Spinal cord (tissue), 10 donors: ENCODE measurements at places on chromosomes 12 and 14. TPM values are rescaled to one million over a fixed set of nuclear protein-coding genes. Genes with fewer than 3 reads are reported as not detected.

DNA sequence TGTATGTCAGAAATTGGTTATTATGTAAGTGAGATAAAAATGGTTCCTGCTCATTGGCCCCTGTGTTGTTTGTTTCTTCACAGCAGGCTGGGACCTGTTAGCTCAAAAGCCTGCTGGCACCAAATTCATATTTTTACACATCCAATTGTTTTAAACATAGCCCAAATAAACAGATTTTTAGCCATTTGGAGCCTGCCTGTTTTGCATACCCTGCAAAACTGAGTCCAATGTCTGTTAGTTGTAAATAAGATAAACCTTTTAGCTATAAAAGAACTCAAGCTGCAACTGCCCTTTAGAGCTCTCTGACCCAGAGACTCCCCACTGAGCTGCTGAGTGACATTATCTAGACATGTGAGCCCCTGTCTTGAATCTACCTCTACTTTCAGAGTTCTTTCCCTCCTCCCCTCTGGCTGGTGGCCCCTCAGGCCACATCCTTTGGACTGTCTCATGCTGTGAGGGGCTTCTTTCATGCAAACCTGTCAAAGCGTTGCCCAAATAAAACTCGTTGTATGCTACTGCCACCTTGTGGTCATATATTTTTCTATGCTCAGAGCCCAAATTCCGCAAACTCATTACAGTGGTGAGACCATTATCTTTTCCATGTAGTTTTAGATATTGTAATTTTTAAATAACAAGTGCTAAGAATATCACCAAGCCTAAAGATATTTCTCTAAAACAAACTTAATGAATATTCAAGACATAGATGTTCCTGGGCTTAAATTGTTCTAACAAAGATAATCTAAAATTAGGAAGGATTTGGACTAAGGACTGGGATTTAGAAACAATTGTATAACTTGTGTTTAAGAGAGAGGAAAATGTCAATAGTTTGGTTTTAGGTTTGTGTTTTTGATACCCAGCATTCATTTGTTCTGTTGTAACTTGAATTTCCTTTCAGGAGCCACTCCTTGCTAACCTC is 337.9 kb downstream of the AACS start:
- H3K27ac ChIP-seq = no peak overlapping the region
- no peaks in the 10 kb centered on the region for H3K27me3 ChIP-seq
- no peaks in the 10 kb centered on the region for H3K4me1 ChIP-seq

GRCh38 chr14:77808250-77808649 is 8.3 kb downstream of the ADCK1 start:
- H3K27ac ChIP-seq = no peak overlapping the region
- no peaks in the 10 kb centered on the region for H3K36me3 ChIP-seq
- DNase-seq = no peak

DNA sequence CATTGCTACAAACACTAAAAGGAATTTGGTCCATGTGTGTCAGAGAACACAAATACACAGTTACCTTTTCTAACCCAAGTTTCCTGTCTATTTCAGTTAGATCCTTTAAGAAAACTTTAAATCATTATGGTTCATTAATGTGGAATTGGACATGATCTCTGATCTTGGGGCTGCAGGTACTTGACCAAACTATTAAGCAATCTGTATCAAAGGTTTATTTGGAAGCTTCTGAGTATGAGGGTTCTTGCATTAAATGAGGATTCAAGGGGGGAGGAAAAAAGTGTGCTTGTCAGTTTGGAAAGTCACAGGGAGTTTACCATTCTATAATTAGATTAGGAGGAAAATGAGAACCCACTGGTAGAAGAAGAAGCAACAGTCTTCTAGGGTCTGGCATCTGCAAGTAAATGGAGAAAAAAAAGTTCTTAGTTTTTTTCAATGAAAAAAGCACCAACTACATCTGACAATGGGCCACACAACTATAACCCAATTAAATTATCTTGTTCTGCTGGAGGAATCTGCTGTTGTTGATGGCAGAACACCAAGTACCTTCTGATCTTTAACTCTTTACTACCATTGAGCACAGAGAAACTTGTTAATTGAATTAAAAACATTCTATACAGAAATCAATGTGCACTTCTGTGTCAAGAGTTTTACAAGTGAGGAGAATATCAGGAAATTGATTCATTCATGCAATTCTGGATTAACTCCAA is 17.5 kb downstream of the GTSF1 start:
- no peak for DNase-seq
- no peaks in the 10 kb centered on the region for H3K4me1 ChIP-seq
- no peaks in the 10 kb centered on the region for H3K36me3 ChIP-seq
- no peak overlapping the region for H3K27ac ChIP-seq
- H3K4me3 ChIP-seq = no peak overlapping the region
- no peaks in the 10 kb centered on the region for H3K27me3 ChIP-seq

DNA sequence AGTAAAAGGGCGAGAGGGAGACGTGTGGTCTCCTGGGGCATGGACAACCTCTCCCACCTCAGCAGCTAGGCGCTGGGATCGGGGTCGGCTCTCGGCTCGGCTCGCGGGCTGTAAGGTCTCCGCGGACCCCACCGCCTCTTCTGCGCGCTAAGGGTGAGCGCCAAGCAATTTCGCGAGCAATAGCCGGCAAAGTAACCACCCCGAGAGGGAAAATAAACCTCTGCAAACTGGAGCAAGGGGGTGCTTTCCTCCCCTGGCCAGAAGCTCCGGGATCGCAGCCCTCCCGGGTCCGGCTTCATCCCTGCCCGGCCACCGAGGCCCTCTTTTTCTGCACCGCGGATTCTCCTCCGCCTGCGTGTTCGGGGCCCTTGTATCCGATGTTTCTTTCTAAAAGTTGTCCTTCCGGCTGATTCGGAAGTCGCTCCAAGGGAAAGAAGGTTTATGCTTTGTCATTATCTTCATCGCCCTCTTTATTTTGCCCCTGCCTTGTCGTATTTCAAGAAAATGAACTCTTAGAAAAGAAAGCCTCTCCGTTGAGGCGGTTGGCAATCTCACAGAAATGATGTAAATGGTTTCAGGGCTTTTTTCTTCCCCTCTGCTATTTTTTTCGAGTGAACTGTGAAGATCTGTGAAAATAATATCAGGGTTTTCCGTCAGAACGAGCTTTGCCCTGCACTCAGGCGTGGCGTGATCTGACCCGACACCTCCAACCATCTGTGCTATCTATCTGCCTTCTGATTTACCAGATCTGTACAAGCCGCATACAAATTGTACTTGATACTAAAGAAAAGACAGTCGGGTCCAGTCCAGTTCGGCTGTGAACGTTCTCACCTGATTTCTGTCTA is 1.7 kb upstream of the SIX6 start:
- H3K27me3 ChIP-seq = peaks cover 93% of the 10 kb centered on the region
- peaks cover 36% of the 10 kb centered on the region for H3K4me1 ChIP-seq
- no peaks in the 10 kb centered on the region for H3K36me3 ChIP-seq
- peak; percentile 36 for DNase-seq
- no peak overlapping the region for H3K27ac ChIP-seq

Gene MYF6
- total RNA-seq = 0.61 TPM

Gene BCL2L14
- total RNA-seq = not detected
